T-cell (primary cell): ENCODE measurements at places on chromosomes 7 and 10. TPM values are rescaled to one million over a fixed set of nuclear protein-coding genes. Genes with fewer than 3 reads are reported as not detected.

GRCh38 chr7:101817471-101818286 is at the start of gene CUX1:
Gene CUX1 (plus strand): TSS chr7:101817626. CDS start chr7:101817640, 14 bp downstream.
- DNase-seq, result no peak

Gene PTPRN2
- 0.82 TPM for total RNA-seq

- DNase-seq, result peak; percentile 24
Measured at GRCh38 chr7:120792091-120792860, 65.7 kb downstream of the TSPAN12 start.

- DNase-seq, result no peak
Measured at GRCh38 chr7:4665661-4666060, 16.4 kb upstream of the FOXK1 start.

GRCh38 chr10:30392564-30392990 is 41.4 kb upstream of the MAP3K8 start:
- DNase-seq, result peak; percentile 69

GRCh38 chr7:80231707-80232106 is 97.1 kb downstream of the GNAI1 start:
- DNase-seq, result no peak

Gene SFR1
- 9.7 TPM for total RNA-seq

GRCh38 chr10:121783782-121784372 is 144.0 kb downstream of the ATE1 start:
- DNase-seq, result no peak

Gene OPALIN
- total RNA-seq, result not detected

DNA sequence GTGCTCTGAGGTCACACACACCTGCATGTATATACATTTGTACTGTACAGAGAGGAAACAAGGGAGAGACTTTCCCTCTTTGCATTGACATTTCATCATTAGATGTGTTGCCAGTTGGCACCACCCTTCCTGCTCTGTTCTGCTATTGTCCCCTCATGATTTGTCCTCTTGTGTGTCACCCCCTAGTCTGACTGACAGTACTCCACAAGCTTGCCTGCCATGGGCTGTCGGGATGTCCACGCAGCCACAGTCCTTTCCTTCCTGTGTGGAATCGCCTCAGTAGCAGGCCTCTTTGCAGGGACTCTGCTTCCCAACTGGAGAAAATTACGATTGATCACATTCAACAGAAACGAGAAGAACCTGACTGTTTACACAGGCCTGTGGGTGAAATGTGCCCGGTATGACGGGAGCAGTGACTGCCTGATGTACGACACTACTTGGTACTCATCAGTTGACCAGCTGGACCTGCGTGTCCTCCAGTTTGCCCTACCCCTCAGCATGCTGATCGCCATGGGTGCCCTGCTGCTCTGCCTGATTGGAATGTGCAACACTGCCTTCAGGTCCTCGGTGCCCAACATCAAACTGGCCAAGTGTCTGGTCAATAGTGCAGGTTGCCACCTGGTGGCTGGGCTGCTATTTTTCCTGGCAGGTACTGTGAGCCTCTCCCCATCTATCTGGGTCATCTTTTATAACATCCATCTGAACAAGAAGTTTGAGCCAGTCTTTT is 9.4 kb downstream of the CLDN12 start:
- peak; percentile 17 for DNase-seq

- DNase-seq, result no peak
Measured at GRCh38 chr7:11177793-11178192, 204.1 kb downstream of the PHF14 start.

DNA sequence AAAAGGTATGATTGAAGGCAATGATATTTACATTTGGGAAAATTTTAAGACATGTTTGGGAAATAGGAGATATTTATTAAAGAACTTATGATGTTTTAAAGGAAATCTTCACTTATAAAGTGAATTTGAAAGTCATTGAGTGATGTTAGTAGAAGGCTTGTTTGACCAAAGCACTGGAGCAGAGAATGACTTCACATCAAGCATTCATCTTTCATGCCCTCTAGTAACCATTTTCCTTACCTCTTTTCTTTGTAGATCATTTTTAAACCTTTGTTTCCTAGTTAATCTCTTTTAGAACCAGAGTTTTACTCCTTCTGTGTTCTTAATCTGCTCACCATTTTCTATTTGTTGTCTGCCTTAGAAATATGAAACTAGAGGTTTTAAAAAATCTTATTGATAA is 111.3 kb upstream of the FOXP2 start:
- no peak for DNase-seq

Gene DNAJB12
- 41.4 TPM for total RNA-seq

Gene IGFBP1
- total RNA-seq, result 0.44 TPM

Gene PSD
- total RNA-seq, result 10.2 TPM

DNA sequence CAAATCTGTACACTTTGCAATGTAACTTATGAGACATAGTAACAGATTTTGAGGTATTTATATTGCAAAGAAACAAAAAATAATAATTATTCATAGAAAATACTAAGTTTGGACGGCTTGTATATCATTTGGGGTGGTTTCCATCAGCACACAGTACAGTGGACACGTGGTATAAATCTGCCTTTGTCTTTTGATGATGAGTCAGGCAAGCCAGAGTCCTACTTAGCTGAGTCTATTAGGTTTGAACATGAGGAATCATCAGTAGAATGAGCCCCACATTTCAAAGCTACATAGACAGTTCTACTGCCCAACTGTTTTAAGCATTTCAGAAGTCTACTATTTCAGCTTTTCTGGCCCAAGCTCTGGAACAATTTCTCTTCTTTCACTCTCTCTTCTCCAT is 803.2 kb downstream of the PHTF2 start:
- DNase-seq, result no peak

DNA sequence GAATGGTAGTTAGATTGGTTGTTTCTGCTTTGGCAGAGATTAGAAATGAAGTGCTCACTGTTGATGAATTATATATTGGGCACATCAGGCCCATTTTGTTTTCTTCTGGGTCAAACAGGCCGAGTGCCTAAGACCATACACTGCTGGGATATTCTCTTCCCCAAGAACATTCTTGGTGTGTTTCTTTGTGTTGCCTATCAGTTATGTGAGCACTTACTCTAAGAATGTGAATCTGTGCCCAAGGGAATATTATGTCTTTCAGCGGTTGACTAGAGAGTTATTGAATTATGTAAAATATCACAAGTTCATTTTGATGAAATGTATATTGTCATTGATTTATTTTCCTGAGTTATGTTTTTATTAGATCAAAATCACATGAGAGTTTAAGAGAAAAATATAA is 255.5 kb upstream of the SMIM30 start:
- DNase-seq, result no peak

DNA sequence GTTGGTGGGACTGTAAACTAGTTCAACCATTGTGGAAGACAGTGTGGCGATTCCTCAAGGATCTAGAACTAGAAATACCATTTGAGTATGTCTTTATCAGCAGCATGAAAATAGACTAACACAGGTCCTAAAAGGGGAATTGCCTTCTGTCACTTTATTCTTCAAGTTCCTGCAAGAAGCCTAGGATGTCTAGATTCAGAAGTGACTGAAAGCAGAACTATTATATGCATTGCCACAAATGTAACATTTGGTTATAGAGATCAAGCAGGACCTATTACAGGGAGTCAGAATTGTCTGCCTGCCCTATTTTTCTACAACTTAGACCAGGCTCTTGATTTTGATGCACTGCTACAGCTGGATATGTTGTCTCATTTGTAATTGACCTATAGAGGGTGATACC is 364.7 kb downstream of the SORCS1 start:
- no peak for DNase-seq

DNA sequence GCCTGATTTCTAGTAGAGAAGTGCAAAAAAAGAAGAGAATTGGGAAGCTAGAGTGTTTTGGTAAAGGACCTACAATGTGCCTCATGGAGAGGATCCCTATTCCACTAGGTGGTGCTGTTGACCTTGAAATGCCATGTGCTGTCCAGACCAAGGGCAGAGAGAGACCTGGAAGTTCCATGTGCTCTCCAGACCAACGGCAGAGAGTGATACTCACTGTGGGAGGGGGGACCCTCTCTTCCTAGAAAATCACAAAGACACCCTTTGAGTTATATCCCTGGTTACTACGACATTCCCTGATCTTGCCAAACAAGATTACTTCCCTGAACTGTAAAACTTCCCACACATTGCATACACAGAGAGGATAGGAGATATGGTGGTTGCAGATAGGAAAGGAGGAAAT is 212.7 kb upstream of the ZNF804B start:
- no peak for DNase-seq

DNA sequence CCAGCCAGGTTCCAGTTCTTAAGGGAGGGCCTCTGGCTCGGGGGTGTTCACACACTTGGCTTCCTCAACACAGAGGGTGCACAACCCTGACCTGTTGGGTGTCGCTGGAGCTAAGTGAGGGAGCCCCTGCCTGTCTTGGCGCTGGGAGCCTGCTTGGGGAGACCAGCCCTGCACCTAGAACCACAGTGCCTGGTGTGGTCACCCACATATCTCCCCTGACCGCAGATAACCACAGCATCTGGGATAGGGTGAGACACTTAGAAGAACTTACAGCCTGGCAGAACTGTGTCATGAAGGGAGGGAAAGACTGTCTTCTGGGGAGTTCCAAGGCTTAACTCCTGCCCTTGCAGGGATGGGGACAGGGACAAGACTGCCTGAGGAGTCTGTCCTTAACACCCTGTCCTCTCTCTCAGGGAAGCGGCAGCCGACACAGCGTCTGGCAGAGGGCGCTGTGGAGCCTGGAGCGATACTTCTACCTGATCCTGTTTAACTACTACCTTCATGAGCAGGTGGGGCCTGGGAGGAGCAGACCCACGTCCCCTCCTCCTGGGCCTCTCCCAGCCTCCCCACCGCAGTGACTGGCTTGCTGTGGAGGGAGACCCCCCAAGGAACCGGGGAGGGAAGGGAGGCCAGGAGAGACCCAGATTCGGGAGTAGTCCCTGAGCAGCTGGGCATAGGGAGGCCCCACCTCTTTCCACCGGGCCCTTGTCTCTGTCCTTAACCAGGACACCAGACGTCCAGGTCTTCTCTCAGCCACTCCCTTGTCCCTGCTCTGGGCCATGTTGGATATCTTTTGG is 59.0 kb downstream of the PALD1 start:
- DNase-seq, result no peak

- no peak for DNase-seq
Measured at GRCh38 chr7:137078781-137079180, 210.3 kb downstream of the CHRM2 start.

- DNase-seq, result no peak
Measured at GRCh38 chr10:116683166-116683565, 59.2 kb downstream of the HSPA12A start.

- no peak for DNase-seq
Measured at GRCh38 chr7:31500656-31501055, 13.2 kb upstream of the ITPRID1 start.

Gene ZNF487
- 8.5 TPM for total RNA-seq

DNA sequence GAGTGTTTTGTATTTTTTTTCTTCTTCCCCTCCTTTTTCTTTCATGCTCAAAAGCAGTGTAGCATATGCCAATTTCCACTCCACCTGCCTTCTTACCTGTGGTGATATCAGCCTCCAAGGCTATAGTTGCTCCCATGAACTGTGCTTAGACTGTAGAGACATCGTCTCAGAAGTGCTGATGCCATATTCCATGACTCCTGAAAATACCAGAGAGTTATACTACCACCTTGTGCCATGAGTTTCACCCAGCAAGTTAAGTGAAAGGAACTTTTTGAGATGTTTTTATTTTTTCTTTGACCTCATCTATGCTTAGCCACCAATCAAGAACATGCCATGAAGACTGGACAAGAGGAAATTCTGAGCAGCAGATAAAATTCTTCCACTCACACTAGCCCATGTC is 142.8 kb upstream of the SEMA3E start:
- no peak for DNase-seq

Gene MLXIPL
- not detected for total RNA-seq

Gene LRRN3
- total RNA-seq, result 25.6 TPM

DNA sequence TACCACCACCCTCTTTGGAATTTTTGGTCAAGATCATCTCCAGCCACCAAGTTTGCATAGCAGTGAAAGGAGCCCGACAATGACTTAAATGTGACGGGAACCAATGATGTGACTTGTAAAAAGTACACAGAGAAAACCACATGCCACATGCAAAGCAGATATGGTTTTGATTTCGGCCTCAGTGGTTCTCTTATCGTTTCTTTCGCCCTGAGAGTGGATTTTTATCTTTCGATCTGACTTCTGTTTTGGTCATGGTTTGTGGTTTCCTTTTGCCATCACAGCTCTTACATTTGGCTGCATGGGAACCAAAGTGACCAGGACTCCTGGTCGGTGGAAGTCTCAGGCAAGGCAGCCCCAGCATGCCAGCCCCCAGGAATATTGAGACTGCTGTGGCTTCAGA is 31.5 kb downstream of the TCF7L2 start:
- no peak for DNase-seq

DNA sequence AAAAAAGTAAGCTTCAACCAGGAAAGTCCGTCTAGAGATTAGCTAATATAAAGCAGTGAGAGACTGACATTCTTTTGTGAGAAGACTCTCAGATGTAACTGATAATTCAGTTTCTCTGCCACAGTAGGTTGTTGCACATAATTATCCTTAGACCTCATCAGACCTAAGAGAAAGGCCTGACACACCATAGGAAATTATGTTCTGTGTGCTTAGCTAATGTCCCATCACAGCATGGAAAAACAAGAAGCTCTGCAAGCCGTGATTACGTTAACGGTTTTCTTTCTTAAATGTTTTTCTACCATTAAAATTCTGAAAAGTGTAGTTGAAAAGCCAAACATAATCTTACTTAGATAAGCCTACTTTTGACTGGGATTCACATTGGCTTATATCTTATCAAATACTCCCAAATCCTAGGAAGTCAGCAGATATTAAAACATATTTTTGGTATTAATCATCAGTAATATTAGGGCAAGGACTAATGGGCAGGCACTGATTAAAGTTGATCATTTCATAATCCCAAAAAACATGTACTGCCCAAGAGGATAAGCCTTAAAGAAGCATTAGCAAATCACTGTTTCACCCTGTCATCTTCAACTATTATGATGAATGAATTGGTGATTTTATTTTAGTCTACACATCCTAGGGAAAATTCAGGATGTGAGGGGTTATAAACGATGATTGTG is 5.2 kb downstream of the CSTF2T start:
- no peak for DNase-seq

DNA sequence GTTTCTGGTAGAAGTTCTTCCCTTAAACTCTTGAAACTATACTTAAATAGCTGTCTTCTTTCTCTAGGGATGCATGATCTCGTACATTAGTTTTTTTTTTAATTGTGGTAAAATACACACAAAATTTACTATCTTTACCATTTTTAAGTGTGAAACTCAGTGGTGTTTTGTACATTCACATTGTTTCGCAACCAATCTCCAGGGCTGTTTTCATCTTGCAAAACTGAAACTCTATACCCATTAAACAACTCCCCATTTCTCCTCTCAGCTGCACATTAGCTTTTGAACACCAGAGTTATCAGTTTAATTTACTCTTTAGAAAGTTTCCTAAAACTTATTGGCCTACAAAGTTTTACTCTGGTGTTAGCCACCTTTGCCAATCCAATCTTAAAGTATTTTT is 45.5 kb upstream of the PRKAR2B start:
- DNase-seq, result no peak

DNA sequence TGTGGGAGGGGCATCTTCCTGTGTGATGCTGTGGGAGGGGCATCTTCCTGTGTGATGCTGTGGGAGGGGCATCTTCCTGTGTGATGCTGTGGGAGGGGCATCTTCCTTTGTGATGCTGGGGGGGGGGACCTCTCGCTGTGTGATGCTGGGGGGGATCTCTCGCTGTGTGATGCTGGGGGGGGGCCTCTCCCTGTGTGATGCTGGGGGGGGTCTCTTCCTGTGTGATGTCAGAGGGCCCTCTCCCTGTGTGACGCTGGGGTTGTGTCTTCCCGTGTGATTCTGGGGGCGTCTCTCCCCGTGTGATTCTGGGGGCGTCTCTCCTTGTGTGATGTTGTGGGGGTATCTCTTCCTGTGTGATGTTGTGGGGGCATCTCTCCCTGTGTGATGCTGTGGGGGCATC is 27.9 kb upstream of the DPYSL4 start:
- DNase-seq, result peak; percentile 53
